ENCODE measurements at places on chromosomes 12 and 14. TPM values are rescaled to one million over a fixed set of nuclear protein-coding genes. Genes with fewer than 3 reads are reported as not detected.

OVCH1 gene
- not detected for total RNA-seq

DNA sequence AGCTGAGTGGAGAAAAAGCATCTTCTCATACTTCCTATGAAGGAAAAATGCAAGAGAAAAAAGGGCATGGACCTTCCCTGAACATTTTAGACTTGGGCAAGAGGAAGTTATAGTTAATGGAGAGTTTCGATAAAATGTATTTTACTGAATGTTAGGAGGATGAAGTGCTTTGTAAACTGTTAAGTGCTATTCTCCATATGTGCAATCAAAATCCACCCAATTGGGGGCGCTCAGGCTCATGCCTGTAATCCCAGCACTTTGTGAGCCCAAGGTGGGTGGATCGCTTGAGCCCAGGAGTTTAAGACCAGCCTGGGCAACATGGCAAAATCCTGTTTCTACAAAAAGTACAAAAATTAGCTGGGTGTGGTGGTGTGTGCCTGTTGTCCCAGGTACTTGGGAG, 1.9 kb upstream of the CNPY2 start:
- DNase-seq, result no peak

CLBA1 gene
- total RNA-seq, result 10.8 TPM

GRCh38 chr12:46659032-46659650, 166.7 kb downstream of the SLC38A4 start:
- DNase-seq, result no peak

CLEC4A gene
- not detected for total RNA-seq

LTBP2 gene
- total RNA-seq, result 4.5 TPM

DNA sequence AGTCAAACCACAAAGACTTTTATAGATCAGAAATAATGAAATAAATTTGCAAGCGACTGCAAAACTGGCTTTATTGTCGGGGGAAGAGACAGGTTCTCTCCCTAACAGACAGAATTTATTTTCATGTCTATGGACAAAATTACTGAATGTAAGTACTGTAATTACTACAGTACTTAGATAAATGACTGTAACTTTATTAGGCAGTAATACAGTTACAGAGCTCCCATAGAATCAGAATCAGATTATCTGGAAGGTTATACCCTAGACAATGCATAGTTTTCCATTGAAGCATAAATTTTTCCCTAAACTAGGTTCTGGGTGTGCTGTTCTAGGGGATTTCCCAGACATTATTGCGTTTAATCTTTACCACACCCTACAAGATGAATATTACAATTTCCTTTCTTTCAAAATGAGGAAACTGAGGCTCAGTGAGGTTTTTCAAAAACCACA, 114.2 kb downstream of the C12orf75 start:
- DNase-seq, result no peak
